Prostate gland (tissue), 2 donors: ENCODE measurements at places on chromosomes 2 and 18. TPM values are rescaled to one million over a fixed set of nuclear protein-coding genes. Genes with fewer than 3 reads are reported as not detected.

The LINC00305 gene
- not detected for total RNA-seq

The SERPINB3 gene
- total RNA-seq = 8.8 TPM

The RAB6C gene
- 2.4 TPM for total RNA-seq

The GGCX gene
- total RNA-seq = 52.7 TPM

The SOCS6 gene
- 31.4 TPM for total RNA-seq

The CRYGC gene
- total RNA-seq = 1.3 TPM
